RWPE2 (cell line): ENCODE measurements at places on chromosomes 6 and 20.

- peaks cover 2% of the 10 kb centered on the region for H3K4me1 ChIP-seq
- no peak overlapping the region for H3K27ac ChIP-seq
- no peaks in the 10 kb centered on the region for H3K27me3 ChIP-seq
- no peaks in the 10 kb centered on the region for H3K36me3 ChIP-seq
Measured at GRCh38 chr6:124670801-124671200, 291.4 kb upstream of the RNF217 start.

- no peaks in the 10 kb centered on the region for H3K36me3 ChIP-seq
- no peak for DNase-seq
- H3K4me1 ChIP-seq = no peaks in the 10 kb centered on the region
- H3K27me3 ChIP-seq = no peaks in the 10 kb centered on the region
Measured at GRCh38 chr6:20118892-20119291, 93.4 kb downstream of the MBOAT1 start.

- peak; percentile 72 for DNase-seq
- H3K27ac ChIP-seq = peak overlapping the region; percentile 74
- H3K36me3 ChIP-seq = no peaks in the 10 kb centered on the region
- H3K4me1 ChIP-seq = peaks cover 54% of the 10 kb centered on the region
- no peaks in the 10 kb centered on the region for H3K27me3 ChIP-seq
Measured at GRCh38 chr6:9515633-9516606, 899.0 kb downstream of the TFAP2A start.

DNA sequence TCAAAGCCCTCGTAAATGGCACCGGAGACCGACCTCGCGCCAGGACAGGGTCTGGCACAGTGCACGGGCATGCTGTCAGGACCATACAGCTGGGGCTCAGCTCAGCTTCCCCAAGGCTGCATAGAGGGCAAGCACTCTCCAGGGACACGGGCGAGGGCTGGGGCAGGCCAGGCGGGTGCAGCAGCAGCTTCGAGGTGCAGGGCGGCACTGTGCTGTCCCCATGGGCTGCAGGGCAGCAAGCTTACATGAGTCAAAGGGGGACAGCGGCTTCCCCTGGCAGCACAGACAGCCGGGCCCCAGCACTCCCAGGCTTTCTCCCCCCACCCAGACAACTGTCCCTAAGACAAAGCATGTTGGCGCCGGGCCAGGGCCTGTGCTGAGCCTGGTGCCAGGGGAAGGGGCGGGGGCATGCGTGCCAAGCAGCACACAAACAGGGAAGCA is 25.7 kb downstream of the PSMG4 start:
- H3K4me3 ChIP-seq = no peak overlapping the region
- DNase-seq = peak; percentile 56
- H3K4me1 ChIP-seq = peaks cover 12% of the 10 kb centered on the region

DNA sequence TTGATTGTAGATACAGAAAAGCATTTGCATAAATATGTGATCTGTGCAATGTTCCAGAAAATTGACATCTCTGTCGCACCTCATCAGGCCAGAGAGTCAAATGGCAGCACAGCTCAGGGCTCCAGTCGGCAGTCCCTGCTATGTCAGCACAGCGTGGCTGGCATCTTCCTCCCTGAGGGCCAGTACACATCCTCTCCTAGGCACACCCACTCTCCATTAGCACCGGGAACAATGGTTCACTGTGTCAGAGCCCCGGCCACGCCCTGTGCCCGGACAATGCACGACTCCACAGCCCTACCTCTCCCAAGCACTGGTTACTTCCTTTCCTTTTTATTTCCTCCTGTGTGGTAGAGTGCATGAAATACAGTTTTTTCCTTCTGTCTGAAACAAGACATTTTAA is 114.9 kb downstream of the FOXC1 start:
- peaks cover 27% of the 10 kb centered on the region for H3K4me1 ChIP-seq
- H3K36me3 ChIP-seq = no peaks in the 10 kb centered on the region
- H3K27ac ChIP-seq = peak overlapping the region; percentile 48
- no peak for DNase-seq
- H3K4me3 ChIP-seq = no peak overlapping the region
- H3K27me3 ChIP-seq = no peaks in the 10 kb centered on the region

- no peaks in the 10 kb centered on the region for H3K27me3 ChIP-seq
- no peak overlapping the region for H3K4me3 ChIP-seq
- no peak for DNase-seq
- H3K4me1 ChIP-seq = peaks cover 25% of the 10 kb centered on the region
Measured at GRCh38 chr6:161301338-161301737, 27.5 kb upstream of the AGPAT4 start.

DNA sequence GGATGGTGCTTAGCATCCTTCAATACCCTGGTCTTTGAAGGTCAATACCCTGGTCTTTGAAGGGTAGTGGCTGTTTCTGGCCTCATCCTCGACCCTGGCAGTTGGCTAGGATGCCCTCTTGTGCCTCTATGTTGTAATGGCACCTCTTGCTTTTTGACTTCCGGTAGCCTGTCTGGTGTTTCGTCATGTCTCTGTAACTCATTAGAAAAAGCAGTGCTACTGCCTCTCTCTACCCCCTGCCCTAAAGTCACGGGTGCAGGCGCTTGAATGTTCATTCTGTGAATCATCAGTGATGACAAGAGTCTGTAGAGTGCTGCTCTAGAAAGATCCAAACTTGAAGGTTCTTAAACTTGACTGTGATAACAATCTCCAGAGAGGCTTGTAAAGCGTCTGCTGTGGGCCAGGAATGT is 28.3 kb downstream of the RSPO4 start:
- no peaks in the 10 kb centered on the region for H3K27me3 ChIP-seq
- no peak overlapping the region for H3K27ac ChIP-seq
- H3K36me3 ChIP-seq = no peaks in the 10 kb centered on the region
- no peak overlapping the region for H3K4me3 ChIP-seq
- H3K4me1 ChIP-seq = no peaks in the 10 kb centered on the region

GRCh38 chr20:9500121-9500520 is 14.3 kb upstream of the LAMP5 start:
- no peak overlapping the region for H3K27ac ChIP-seq
- H3K36me3 ChIP-seq = no peaks in the 10 kb centered on the region
- no peaks in the 10 kb centered on the region for H3K4me1 ChIP-seq
- H3K4me3 ChIP-seq = no peak overlapping the region
- H3K27me3 ChIP-seq = no peaks in the 10 kb centered on the region

DNA sequence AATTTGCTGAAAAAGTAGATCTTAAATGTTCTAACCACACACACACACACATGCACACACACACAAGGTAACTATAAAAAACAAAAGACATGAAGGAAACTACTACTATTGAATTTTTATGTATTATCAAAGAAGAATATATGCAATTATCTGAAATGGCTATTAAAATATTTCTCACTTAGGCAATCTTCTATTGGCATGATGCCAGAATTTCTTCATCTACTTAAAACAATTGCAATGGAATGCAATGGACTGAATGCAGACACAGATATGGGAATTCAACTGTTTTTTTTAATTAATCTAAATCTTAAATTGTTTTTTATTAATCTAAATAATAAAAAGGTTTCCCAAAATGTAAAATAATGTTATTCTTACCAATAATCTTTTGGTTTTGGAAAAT is 152.6 kb upstream of the SMLR1 start:
- H3K4me3 ChIP-seq = no peak overlapping the region
- H3K27me3 ChIP-seq = no peaks in the 10 kb centered on the region
- no peak for DNase-seq
- no peaks in the 10 kb centered on the region for H3K36me3 ChIP-seq
- H3K4me1 ChIP-seq = peaks cover 9% of the 10 kb centered on the region

GRCh38 chr6:63919556-63920110 is 284.0 kb downstream of the PHF3 start:
- no peak overlapping the region for H3K4me3 ChIP-seq
- no peaks in the 10 kb centered on the region for H3K4me1 ChIP-seq
- no peak for DNase-seq
- H3K27ac ChIP-seq = no peak overlapping the region

- no peaks in the 10 kb centered on the region for H3K36me3 ChIP-seq
- no peak for DNase-seq
- H3K4me3 ChIP-seq = no peak overlapping the region
- H3K4me1 ChIP-seq = no peaks in the 10 kb centered on the region
- H3K27ac ChIP-seq = no peak overlapping the region
- no peaks in the 10 kb centered on the region for H3K27me3 ChIP-seq
Measured at GRCh38 chr6:139081471-139081870, 52.9 kb downstream of the ABRACL start.

- DNase-seq = no peak
- H3K4me3 ChIP-seq = no peak overlapping the region
- H3K4me1 ChIP-seq = no peaks in the 10 kb centered on the region
- no peaks in the 10 kb centered on the region for H3K36me3 ChIP-seq
- no peak overlapping the region for H3K27ac ChIP-seq
Measured at GRCh38 chr20:48660788-48661187, 167.0 kb downstream of the PREX1 start.

- H3K36me3 ChIP-seq = no peaks in the 10 kb centered on the region
- peaks cover 25% of the 10 kb centered on the region for H3K27me3 ChIP-seq
- H3K27ac ChIP-seq = no peak overlapping the region
- no peaks in the 10 kb centered on the region for H3K4me1 ChIP-seq
Measured at GRCh38 chr6:30411515-30412207, 66.7 kb downstream of the RPP21 start.

GRCh38 chr20:62830821-62831220 is 14.0 kb downstream of the COL9A3 start:
- H3K4me3 ChIP-seq = no peak overlapping the region
- DNase-seq = no peak
- no peaks in the 10 kb centered on the region for H3K36me3 ChIP-seq
- H3K27ac ChIP-seq = no peak overlapping the region
- peaks cover 17% of the 10 kb centered on the region for H3K4me1 ChIP-seq

DNA sequence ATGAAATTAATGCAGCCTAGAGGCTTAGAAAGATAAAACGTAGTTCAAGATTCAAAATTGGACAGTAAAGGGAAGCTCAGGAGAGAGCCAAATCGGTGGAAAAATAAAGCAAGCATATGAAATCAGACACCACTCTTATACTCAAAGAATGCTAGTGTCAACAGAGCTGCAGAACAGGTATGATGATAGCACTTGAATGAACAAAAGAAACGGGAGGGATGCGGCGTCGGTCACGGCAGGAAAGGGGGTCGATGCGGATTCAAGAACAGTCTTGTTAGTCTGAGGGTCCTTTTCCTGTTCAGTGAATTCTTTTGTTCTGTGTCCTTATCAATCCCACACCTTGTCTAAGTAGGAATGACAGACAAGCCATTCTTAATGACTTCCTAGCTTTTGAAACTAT is 114.4 kb downstream of the FOXC1 start:
- no peaks in the 10 kb centered on the region for H3K27me3 ChIP-seq
- no peak overlapping the region for H3K4me3 ChIP-seq
- no peak for DNase-seq
- H3K36me3 ChIP-seq = no peaks in the 10 kb centered on the region

DNA sequence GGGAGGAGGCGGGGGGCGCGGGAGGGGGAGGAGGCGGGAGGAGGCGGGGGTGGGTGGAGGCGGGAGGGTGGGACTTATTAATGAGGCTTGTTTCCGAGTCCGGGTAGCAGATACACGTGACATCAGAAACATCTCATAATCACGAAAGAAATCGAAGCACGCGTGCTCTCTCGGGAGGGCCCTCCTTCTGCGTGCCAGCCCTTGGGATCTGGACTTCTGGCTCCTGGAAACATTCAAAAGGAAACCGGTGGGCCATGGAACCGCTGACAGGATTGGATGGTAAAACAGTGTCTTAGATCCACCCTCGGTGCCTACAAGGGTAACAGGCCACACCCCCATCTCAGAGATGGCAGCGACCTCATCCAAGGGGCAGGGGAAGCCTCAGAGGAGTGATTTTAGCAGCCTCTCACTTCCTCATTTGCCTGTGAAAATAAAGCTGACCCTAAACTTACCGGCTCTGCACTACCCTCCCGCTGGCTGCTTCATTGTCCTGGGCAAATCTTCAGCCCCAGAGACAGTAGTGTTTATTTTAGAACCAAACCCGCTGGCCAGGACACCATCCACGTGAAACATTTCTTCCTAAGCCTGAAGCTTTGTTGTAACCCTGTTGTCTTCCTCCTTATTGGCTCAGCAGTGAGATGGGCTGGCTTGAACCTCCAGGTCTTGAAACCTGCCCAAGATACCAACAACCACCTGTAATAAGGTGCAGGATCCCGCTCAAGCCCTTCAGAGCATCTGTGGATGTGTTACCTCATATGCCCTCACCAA is 97.5 kb downstream of the PSMG4 start:
- H3K4me1 ChIP-seq = peaks cover 21% of the 10 kb centered on the region
- DNase-seq = no peak
- no peaks in the 10 kb centered on the region for H3K36me3 ChIP-seq
- peak overlapping the region; percentile 21 for H3K27ac ChIP-seq
- peak overlapping the region; percentile 4 for H3K4me3 ChIP-seq

- H3K27me3 ChIP-seq = no peaks in the 10 kb centered on the region
- H3K4me3 ChIP-seq = no peak overlapping the region
- peaks cover 4% of the 10 kb centered on the region for H3K4me1 ChIP-seq
- H3K36me3 ChIP-seq = no peaks in the 10 kb centered on the region
- H3K27ac ChIP-seq = no peak overlapping the region
- no peak for DNase-seq
Measured at GRCh38 chr6:6707143-6707542, 118.6 kb downstream of the LY86 start.

DNA sequence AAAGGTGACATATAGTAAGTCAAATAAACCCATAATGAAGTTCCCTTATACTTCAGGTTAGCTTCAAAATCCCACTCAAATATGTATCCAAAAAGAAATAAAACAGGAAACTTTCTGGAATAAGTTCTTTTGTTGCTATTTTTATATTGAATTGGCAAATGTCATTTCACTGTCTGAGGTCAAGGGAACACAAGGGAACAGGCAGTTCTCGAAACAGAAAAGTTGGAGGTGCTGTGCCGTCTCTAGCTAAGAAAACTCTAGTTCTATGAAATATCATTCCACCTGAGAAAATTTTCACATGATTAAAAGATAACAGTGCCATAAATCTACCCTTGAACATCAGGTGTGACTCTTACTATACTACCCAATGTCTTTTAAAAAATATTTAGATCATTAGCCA is 358.5 kb downstream of the PRKN start:
- DNase-seq = no peak
- no peak overlapping the region for H3K27ac ChIP-seq
- no peaks in the 10 kb centered on the region for H3K36me3 ChIP-seq
- no peak overlapping the region for H3K4me3 ChIP-seq
- H3K4me1 ChIP-seq = no peaks in the 10 kb centered on the region
